Globus pallidus (tissue), 1 donor: ENCODE measurements at places on chromosomes 12 and 14.

DNA sequence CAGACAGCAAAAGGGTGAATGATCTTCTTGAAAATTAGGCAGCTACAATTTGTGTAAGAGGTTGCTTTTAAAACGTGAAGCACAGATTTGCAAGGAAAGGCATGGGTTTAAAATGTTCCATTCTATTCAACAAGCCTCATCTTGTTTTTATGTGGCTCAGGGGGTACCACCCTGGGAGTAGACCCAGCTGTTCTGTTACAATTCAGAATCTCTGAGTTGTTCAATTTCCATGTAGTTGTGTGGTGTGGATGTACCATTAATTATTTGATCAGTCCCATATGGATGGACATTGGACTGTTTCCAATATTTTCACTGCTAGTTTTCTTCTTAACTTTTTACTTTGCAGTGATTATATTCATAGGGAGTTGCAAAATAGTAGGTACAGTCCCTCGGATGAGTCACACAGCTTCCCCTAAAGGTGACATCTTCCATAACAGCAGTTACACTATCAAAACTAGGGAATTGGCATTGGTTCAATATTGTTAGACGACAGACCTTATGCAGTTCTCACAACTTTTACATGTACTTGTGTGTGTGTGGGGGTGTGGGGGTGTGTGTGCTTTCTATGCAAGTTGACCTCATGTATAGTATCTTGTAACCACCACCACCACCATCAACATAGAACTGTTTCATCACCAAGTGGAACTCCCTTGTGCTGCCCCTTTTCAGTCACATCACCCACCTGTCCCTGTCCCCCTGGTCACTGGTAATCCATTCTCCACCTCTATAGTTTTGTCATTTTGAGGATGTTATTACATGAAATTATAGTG, 59.0 kb upstream of the CAPRIN2 start:
- no peak for DNase-seq

DNA sequence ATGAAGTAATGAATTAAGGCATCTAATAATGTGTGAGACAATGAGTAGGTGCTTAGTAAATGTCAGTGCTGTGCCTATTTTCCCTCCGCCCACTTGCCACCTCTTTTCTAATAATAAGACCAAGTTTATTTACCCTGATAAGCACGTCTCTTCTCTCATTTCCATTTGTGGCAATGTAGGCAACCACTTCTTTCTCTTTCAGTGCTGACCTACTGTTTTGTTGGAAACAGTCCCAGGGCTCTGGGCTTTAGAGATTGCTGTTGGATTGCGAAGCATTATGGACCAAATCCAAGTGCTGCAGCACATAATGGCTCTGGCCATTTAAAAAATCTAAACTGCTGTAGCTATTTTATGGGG, 141.3 kb upstream of the PLEKHG7 start:
- peak; percentile 37 for DNase-seq

- DNase-seq, result no peak
Measured at GRCh38 chr14:39843881-39844280, 411.6 kb upstream of the FBXO33 start.

- DNase-seq, result no peak
Measured at GRCh38 chr12:31560516-31560915, 30.4 kb downstream of the DENND5B start.

DNA sequence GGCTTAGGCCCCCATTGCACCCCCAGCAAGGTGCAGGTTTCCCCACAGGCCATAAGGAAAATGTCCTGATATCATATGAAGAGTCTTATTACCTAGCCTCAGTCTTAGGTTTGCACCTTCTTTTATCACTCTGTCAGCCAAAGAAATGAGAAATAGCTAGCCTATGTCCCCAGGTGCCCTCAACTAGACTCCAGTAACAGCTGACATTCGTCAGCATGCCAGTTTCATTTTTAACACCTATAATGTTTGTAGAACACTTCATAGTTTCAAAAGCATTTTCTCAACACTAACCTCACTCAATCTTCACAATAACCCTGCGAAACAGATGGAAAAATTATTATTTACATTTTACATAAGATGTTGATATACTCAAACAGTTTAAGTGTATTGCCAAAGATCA, 24.0 kb upstream of the OR10P1 start:
- no peak for DNase-seq

DNA sequence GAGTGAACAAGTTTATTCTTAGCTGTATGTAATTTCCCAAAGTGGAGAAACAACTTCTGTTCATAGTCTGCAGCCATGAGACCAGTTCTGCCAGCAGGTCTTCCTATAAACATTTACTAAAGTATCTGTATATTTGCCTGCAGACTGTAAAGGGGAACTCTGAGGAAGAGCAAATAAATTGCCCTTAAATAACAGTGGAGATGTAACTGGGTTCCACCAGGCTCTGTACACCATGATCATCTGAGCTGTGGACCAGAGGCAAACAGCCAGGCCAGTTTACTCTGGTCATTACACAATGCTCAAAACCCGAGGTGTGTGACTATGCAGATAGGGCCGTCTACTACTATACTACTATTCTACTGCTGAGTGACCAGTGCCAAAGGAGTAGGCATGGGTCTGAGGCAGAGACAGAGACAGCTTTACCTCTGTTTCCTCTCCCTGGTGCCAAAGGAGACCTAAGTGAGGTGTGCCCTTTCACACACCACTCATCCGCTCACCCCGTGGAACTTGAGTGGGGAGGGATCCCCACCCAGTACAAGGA, 21.1 kb upstream of the CERS5 start:
- DNase-seq, result no peak

- no peak for DNase-seq
Measured at GRCh38 chr12:72102150-72102549, 163.5 kb downstream of the TPH2 start.

DNA sequence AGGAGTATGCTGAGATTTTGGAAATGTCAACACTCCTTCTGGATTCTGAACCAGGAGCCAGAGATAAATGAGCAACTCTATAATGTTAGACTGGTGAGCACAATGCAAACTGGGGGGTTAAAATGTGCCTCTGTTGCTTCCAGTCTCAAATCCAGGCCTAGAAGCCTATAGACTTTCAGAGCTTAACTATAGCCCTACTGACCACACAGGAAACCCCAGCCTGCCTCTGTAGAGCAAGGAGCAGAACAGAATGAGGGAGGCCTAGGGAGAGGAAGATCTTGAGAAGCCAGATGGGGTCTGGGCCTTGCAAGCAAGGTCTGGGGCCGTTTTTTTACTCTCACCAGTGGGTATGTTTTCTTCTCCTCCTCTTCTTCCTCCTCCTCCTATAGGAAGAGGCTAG, 225.4 kb upstream of the KITLG start:
- DNase-seq, result no peak

GRCh38 chr14:23358553-23359166, 6.0 kb upstream of the SLC22A17 start:
- no peak for DNase-seq

GRCh38 chr14:62854951-62855350, 190.3 kb downstream of the KCNH5 start:
- DNase-seq, result no peak

GRCh38 chr12:92290350-92290695, 144.7 kb upstream of the BTG1 start:
- no peak for DNase-seq

DNA sequence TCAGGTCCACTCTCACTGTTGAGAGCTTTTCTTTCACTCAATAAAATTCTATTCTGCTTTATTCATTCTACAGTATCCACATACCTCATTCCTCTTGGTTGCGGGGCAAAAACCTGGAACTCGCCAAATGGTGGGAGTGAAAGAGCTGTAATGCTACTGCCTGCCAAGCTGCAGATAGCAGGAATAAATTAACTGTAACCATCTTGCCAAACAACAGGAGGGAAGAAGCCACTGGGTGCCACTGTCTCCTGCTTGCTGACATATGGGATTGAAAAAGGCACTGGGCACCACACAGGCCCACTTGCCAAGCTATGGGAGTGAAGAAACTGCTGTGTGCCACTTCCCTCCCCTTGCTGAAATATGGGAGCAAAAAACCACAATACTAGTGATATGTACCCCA, 111.9 kb upstream of the CNTN1 start:
- no peak for DNase-seq

DNA sequence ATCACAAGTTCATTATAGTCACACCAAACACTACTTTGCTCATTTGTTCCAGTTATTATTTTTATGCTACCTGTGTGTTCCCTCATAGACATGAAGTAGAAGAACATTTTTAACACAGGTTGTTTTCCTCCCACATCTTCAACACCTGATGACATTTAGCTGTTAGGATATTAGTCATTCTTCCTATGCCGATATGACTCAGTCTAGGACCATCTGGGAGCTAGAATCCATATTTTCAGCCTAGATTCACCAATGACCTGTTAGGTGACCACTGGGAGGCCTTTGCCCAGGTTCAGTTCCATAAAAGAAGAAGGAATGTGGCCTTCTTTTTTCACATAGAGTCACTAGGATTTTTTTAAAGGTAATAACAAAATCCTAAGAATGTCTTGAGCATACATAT, 222.8 kb downstream of the C12orf42 start:
- DNase-seq, result no peak

DNA sequence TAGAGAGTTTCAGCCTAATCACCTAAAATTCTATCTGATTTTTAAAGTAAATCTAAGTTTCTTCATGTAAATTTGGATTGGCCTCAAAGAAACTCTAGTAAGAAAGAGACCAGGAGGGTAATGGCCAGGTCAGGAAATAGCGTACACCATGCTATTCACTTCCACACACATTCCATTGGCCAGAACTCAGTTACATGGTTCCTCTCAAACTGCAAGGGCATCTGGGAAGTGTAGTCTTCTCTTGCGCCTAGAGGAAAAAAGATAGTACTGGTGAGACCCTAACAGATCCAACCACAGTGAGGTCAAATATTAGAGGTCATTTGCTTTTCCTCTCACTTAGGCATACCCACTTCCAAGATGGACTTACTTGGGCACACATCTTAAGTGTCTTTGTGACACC, 39.1 kb downstream of the MBIP start:
- no peak for DNase-seq

- peak; percentile 25 for DNase-seq
Measured at GRCh38 chr12:115451780-115452736, 768.1 kb upstream of the TBX3 start.

DNA sequence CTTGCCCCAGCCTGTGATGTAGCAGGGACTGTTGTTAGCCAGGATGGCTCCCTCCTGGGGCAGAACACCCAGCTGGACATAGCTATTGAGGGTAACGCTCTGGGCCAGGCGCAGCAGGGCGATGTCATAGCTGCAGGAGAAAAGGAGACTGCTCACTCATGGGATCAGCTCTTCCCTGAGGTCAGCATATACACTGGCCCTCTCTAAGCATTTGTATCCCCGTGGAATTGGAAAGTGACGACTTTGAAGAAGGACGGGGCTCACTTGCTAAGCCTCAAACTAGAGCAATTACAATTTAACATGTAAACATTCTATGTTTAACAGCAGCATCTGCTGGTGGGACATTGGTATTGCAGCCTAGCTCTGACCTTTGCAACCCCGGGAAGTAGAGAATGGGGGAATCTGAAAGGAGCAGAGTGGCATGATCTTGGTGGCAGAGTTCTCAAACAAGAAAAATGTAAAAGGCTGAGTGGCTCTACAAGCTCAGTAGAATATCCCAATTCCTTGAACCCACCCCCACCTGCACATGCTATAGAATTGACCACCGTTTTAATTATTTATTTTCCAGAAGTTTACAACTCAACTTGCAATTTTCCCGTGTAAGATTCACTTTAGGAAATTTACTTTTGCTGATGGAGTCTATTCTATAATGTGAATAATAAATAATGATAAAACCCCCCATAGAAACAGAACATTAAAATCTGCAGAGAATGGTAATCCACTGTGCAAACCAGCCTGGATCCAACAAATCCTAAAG, 5.0 kb downstream of the CELA1 start:
- peak; percentile 80 for DNase-seq

GRCh38 chr12:108442067-108442466, 73.0 kb upstream of the FICD start:
- no peak for DNase-seq

DNA sequence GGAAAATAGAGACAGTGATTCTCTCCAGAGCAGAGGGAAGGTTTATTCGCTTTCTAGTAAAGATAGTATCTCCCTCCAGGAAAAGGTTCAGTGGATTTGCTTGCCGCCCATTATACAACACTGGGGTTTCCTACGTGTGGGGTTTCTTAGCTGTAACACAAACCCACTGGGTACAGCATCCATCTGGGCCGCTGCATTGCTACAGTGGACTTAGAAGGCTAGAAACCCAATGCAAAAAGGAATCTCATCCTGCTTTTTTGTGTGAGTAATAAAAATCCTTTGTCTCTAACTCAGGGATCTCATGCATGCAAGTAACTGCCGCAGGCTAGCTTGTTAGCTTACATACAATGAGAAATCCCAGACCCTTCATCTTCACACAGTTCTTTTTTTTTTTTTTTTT, 67.1 kb upstream of the BCL2L14 start:
- DNase-seq, result no peak

GRCh38 chr12:32290411-32290810, 108.9 kb upstream of the FGD4 start:
- no peak for DNase-seq

DNA sequence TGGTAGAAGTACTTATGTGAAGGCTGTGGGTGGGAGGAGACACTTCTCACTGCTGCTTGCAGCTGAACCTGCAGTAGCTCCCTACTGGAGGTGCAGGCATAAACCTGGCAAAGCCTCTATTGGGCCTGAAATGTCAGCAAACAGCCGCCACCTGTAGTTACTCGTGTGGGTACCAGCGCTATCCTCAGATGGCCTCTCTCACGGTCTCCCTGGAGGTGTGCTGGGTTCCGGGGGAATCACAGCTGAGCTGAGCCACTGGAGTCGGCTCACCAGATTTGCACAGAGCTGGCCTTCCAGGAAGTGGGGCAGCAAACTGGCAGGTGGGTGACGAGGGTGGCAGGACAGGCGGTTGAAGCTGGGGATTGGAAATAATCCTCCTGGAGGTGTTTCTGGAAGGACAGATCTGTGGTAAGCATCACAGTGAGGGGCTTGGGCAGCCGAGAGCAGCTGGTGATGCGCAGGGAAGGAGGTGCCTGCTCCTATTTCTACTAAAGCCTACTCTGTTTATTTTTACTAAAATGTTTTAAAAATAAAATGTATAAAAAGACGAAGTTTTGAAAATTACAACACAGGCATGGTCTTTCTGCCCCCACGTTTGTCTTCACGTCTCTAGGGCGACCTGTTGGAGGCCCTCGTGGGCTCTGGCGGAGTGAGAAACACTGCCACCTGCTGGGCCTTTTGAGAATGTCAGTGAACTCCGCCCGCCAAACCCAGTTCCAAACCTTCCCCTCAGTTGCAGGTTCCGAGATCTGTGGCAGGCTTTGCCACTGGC, 67.8 kb upstream of the PLEKHG3 start:
- peak; percentile 79 for DNase-seq

DNA sequence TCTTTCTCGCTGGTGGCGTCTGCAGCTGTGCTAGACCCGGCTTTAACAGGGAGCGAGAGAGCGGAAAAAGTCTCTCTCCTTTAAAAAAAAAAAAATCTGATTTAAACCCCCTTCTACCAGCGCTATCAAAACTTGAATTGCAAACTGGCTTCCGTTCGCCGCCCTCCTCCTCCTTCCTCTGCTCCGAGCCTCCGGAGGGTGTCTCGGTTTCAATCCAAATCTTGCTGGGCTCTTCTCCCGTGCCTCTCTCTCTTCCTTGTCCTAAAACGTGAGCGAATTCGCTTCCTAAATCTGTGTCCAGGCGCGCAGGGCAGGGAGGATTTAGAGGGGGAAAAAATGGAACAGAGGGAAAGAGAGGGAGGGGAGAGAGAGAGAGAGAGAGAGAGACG, 272 bp downstream of the TBX3 start:
- DNase-seq, result no peak
